ENCODE measurements at places on chromosomes 6 and 20.

- DNase-seq, result no peak
Measured at GRCh38 chr6:33757906-33758305, 11.2 kb upstream of the IP6K3 start.

DNA sequence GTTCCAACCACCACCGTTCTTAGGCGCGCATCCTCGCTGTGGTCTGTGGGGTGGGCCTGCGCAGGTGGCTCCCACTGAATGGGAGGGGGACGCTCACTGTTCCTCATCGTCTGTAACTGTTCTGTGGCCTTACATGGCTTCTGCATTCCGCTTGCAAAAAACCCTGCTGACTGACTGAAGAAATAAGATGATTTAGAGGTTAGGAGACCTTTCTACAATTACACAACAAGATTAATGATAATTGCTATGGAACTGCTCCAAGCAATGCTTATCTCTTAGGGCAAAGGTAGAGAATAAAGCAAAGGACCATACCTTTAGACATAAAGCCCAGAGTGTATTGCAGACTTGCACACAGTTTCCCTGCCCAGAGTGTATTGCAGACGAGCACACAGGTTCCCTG lies 14.4 kb upstream of the DACT2 start:
- DNase-seq, result no peak

GRCh38 chr6:31620586-31621319 lies at the start of gene PRRC2A:
Gene PRRC2A, plus strand, starts transcription at chr6:31620715. Its CDS starts 2,075 bp downstream, at chr6:31622790.
- DNase-seq, result no peak

GRCh38 chr6:143642403-143642802 lies 35.4 kb upstream of the PHACTR2 start:
- DNase-seq, result no peak

All from Right ventricle myocardium superior (tissue), 1 donor.